ENCODE measurements at places on chromosomes 4 and X. TPM values are rescaled to one million over a fixed set of nuclear protein-coding genes. Genes with fewer than 3 reads are reported as not detected.

The PCYT1B gene
- polyA plus RNA-seq: not detected

The IQCM gene
- polyA plus RNA-seq: not detected

The DUSP9 gene
- polyA plus RNA-seq: not detected

The POU4F2 gene
- polyA plus RNA-seq: not detected

The CTAG2 gene
- polyA plus RNA-seq: not detected

The MAGIX gene
- 0.21 TPM for polyA plus RNA-seq

The F8A1 gene
- 20.3 TPM for polyA plus RNA-seq

The GPM6B gene
- polyA plus RNA-seq: 0.39 TPM

The QRFPR gene
- not detected for polyA plus RNA-seq

The PABPC4L gene
- not detected for polyA plus RNA-seq

- DNase-seq: no peak
Measured at GRCh38 chrX:130280901-130281300, 12.2 kb upstream of the ZNF280C start.

DNA sequence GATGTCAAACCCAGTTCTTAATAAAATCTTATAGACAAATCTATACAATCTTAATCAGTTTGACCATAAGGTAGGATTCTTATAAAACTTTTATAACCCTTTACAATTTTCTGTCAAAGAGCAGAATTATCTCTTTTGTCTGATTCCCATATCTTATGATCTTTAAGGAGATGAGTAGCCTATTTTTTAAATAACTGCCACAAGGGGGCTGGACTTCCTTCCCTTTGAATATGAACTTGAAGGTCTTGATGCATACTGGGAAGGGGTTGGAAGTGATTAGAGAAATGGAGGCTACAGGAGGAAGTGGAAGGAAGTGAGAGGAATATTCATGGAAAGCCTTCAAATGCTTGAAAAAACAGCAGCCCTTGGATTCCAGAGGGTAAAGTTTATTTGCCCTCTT, 111.1 kb downstream of the APOOL start:
- no peak for DNase-seq

- no peak for DNase-seq
Measured at GRCh38 chr4:3671571-3672464, 94.4 kb upstream of the ADRA2C start.

- no peak for DNase-seq
Measured at GRCh38 chr4:22077571-22077970, 129.0 kb upstream of the KCNIP4 start.

- DNase-seq: no peak
Measured at GRCh38 chrX:154058214-154058997, 38.7 kb upstream of the IRAK1 start.

DNA sequence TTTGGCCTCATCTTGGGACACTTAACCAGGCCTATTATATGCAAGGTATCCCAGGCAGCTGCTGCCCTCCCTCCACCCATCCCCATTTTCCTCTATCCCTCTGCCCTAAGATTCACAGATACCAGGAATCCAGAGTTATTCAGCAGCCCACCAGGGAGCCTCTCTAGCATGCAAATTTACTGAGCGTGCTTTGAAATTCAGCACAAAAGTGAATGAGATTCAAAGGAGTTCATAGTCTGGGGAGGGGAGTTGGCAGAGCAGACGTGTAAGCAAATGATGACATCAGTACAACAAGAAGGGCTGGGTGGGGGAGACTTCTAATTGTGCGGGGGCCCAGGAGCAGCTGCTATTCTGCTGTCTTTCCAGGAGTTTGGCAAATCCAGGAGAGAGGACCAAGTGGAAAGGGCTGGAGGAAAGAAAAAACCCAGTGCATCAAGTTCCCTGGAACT, 1.7 kb upstream of the MTM1 start:
- no peak for DNase-seq

- no peak for DNase-seq
Measured at GRCh38 chr4:5968246-5968645, 50.0 kb downstream of the C4orf50 start.

DNA sequence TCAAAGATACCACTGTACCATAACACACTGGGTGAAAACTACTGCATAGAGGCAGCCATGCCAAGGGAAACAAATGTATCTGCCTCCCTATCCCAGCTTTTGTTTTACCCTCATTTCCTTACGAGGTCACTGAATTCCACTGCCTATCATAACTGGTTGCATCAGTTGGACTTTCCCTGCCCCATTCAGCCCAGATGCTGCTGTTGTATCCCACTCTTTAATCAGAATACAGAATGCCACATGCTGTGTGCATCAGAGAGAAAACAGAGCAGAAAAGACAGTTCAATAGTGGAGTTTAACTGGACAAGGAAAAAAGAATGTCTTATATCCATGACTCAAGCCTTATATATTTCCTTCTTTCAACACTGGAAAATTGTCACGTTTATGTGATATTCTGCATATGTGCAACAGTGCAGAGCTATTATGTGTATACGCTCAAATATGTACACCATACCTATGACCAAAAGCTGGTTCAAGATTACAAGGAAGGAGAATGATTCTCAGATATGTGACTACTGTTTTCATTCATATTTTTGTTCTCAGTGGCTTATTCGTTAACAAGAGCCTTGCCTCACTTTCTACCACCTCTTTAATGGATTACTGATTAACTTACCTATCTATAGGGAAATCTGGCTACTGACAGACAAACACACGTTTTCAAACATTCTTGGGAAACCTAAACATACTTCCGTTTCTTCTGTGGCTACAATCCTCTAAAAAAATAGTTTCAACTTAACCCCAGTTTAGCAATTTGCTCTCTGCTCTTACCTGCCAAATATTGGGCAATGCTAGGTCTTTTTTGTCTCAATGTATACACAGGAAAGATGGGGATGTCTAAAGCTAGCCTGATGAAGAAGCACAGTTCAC, 378.9 kb downstream of the SMARCA1 start:
- no peak for DNase-seq

- DNase-seq: no peak
Measured at GRCh38 chr4:166252487-166253402, 379.7 kb downstream of the TLL1 start.

DNA sequence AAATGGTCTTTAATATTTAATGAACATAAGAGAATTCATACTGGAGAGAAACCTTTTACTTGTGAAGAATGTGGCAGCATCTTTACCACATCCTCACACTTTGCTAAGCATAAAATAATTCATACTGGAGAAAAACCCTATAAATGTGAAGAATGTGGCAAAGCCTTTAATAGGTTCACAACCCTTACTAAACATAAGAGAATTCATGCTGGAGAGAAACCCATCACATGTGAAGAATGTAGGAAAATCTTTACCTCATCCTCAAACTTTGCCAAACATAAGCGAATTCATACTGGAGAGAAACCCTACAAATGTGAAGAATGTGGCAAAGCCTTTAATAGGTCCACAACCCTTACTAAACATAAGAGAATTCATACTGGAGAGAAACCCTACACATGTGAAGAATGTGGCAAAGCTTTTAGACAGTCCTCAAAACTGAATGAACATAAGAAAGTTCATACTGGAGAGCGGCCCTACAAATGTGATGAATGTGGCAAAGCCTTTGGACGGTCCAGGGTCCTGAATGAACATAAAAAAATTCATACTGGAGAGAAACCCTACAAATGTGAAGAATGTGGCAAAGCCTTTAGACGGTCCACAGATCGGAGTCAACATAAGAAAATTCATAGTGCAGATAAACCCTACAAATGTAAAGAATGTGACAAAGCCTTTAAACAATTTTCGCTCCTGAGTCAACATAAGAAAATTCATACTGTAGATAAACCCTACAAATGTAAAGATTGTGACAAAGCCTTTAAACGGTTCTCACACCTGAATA, 35.6 kb downstream of the ZNF141 start:
- DNase-seq: no peak

- no peak for DNase-seq
Measured at GRCh38 chr4:33696586-33696985, 2547.7 kb downstream of the ARAP2 start.

DNA sequence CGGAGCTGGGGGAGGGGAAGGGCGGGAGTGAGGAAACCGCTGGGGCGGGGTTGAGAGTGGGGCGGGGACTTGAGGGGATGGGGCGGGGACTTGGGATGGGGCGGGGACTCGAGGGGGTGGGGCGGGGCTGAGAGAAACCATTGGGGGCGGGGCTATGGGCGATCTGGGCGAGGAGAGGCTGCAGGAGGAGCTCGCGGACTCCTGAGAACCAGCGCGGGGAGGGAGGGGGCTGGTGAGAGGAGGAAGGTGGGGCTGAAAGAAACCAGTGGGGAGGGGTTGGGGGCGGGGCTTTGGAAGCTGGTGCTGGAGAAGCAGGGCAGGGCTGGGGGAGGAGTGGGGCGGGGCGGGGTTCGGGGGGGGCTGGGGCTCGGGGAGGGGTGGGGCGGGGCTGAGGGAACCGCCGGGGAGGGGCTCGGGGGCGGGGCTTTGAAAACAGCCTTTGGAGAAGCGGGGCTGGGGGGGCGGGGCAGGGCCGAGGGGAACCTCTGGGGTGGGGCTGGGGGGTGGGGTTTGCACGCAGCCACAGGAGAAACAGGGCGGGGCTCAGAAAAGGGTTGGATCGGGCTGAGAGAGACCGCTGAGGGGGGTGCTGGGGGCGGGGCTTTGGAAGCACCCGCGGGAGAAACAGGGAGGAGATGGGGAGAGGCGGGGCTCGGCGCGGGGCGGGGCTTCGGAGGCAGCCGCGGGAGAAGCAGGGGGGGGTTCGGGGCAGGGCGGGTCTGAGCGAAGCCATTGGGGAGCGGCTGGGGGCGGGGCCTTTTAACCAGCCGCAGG, 777 bp upstream of the EOLA2 start:
- peak; percentile 84 for DNase-seq

DNA sequence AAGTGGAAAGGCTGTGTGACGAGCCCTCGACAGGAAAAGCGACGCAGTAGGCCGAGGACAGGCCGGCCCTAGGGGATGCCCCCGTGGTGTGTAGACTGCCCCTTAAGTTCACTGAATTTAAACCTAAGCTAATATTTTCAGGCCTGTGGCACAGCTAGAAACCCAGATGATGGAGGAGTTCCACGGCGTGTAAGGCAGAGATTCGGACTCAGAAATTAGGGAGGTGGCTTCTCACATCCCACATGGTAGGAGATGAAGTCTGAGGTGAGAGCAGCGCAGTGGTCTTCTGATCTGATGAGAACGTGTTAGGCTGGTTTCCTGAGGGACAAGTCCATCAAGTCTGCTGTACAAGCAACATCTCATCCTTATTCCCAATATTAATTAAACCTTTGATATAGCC, 7.8 kb downstream of the LRP2BP start:
- DNase-seq: no peak

GRCh38 chrX:2584251-2585157, 83.7 kb upstream of the DHRSX start:
- DNase-seq: no peak

DNA sequence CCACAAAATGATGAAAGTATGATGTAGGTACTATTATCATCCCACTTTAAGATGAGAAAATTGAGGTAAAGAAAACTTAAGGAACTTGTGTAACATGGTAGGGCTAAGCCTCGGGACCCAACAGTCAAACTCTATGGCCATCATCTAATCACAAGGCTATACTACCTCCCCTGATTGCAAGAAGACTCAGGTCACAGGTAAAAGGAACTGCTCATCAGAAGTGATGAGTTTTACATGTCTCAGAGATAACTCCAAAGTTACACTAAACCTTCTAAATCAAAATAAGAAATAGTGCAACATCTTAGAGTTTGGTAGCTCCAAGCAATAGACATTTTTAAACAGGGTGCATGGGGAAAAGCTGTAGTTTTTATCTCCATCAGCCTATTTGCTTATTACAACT, 96.5 kb upstream of the MYOZ2 start:
- DNase-seq: no peak

GRCh38 chr4:174593701-174594100, 71.4 kb upstream of the HPGD start:
- DNase-seq: no peak

DNA sequence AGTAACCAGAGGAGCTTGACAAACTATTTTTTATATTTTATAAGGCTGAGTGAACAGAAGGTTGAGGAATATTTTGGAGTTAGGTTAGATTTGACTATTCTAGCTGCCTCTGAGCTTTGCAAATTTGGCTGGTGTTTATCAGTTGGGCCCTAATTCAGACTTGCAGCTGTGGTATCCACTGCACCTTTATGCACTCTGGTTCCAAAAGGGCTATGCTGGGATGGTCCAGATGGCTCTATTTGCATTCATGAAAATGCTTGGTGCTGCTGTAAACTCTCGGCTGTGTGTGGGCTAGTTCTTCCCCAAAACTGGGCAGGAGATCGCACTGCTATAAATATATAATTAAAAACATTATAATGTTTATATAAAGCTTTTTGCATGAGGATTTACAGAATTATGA, 106.3 kb downstream of the REPS2 start:
- DNase-seq: no peak

- DNase-seq: no peak
Measured at GRCh38 chr4:109032671-109033070, 269.8 kb downstream of the COL25A1 start.

- no peak for DNase-seq
Measured at GRCh38 chrX:149652232-149652981, 20.8 kb upstream of the TMEM185A start.

DNA sequence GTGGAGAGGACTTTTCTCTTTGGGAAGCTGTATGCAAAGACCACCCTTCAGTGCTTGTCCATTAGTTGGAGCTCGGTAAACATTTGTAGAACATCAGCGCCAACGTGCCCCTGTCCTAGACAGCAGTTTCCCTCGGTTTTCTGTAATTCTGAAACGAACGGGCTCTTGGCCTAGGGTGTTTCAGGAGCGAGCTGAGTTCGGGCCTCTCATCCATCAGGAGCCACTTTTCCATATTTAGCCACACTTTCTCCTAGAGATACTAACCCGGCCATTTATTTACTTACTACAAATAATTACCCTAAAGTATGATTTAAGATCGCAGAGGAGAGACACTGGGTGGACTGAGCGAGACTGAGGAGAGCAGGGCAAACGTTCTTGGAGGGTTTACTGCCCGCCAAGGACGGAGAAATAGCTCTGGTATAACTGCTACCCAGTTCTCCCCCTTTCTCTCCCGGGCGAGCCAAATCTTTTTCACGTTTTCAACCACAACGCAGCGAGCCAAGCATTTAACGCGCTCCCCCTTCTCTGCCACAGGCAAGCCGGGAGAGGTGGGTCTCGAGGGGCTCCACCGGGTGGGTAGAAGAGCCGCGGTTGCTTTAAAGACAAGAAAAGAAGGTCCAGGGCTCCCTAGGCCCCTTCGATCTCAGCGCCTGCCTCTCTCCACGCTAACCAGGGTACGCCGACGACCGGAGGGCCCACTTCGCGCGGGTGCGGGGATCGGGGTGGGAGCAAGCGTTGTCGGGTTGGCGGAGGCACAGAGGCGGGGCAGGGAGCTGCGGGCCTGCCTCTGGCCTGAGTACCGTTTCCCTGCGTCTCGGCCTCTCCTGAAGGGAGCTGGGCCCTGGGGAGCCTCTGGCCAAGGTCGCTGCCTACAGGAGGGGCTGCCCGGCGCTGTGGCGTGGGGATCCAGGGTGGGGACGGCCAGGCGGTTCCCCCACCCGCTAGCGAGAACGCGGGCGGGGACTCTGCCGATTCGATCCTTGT, 10.8 kb upstream of the PITX2 start:
- DNase-seq: no peak

DNA sequence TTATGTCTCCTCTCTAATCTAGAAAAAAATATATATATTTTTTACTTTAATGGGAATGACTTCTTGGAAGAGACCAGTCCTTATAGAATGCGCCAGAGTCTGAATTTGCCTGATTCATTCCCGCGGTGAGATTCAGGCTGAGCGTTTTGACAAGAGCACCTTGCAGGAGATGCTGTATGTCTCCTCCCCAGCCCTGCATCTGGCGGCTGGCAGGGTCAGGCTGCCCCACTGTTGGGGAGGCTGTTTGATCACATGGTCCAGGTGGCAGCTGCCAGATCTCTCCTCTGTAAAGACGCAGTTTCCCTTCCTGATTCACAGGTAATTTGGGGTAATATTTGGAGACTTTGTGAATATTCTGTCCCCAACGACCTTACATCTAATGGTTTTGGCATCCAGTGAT, 9.7 kb downstream of the PDZD4 start:
- DNase-seq: no peak

- no peak for DNase-seq
Measured at GRCh38 chr4:94359838-94360237, 17.2 kb upstream of the HPGDS start.
